ENCODE measurements at places on chromosomes 11 and 22.

GRCh38 chr11:35968386-35969088 is 24.7 kb downstream of the LDLRAD3 start:
- DNase-seq, result no peak

GRCh38 chr22:43481568-43482317 is 69.9 kb downstream of the MPPED1 start:
- DNase-seq, result no peak

GRCh38 chr11:119942583-119943297 is 195.2 kb downstream of the TRIM29 start:
- DNase-seq, result no peak

DNA sequence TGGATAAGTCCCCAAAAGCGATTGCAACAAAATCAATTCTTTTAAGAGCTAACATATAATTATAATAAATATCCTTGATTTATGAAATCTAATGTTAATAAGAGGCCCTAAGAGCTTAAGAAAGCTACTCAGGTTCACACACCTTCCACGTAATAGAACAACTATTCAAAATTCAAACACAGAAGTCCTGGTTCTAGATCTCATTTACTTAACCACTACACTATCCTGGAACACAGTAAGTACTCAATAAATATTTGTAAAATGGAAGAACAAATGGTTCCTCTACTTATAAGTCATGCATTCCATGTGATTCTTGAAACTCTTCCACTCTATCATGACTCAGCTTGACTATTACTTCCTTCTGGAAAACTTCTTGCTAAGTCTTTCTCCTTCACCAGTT is 268.2 kb downstream of the FAM181B start:
- no peak for DNase-seq

GRCh38 chr11:63556404-63557013 is 6.7 kb downstream of the PLAAT2 start:
- DNase-seq, result no peak

DNA sequence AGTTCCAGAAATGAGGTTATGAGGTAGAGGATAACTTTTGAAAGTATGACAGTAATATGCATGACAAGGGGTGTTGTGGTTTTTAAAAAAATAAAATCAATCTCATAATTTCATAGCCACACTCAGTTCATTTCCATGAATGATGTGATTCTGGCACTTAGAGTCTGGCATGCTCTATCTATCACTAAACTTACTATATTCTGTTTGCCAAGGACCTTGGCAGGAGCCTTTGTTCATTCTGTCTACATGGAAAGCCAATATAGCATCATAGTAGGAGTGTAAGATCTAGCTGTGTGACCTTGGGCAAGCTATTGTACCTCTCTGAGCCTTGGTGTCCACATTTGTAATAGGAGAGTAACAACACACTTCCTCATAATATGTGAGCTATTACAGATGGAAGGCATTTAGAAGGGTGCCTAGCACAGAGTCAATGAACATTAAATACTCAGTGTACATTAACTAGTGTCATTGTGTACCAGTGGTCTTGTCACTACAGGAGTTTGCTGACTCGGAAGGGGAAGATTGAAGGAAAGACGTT is 507.6 kb downstream of the SOX6 start:
- no peak for DNase-seq

- no peak for DNase-seq
These were observed 169.9 kb downstream of the KIF18A start for GRCh38 chr11:27938011-27938410.

GRCh38 chr22:19793661-19794310 is 33.2 kb downstream of the TBX1 start:
- DNase-seq, result no peak

GRCh38 chr11:72758690-72759389 is 6.6 kb upstream of the ARAP1 start:
- no peak for DNase-seq

GRCh38 chr11:59415111-59415510 is 11.1 kb downstream of the OR5A2 start:
- DNase-seq, result no peak

DNA sequence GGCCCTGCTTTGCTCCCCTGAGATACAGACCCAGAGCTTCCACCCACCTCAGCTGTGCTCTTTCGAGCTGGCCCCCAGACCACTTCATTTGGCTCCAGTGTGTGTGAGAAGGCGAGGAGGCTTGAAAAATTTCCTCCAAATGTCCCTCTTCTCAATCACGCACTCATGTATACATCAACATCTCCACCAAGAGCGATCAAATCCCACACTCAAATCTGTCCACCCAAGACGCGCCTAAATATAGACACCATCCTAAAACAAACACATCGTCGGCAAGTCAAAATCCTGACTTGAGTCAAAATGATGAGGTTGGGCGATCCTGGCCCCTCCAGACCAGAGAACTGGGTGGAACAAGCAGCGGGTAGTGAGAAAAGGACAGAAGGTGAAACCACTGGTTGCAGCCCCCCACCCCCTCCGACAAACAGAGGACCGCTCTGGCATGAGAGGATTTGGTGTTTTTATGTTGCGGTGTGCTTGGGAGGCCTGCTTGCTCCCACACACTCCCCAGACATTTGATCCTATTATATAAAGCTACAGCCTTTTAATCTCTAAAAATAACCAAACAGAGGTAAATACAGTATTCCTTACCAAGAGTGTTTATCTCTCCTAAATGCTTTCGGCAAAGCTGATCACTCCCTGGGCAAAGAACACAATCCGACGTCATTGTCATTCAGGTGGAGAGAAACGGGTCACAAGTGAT is 10.2 kb downstream of the MN1 start:
- DNase-seq, result no peak

DNA sequence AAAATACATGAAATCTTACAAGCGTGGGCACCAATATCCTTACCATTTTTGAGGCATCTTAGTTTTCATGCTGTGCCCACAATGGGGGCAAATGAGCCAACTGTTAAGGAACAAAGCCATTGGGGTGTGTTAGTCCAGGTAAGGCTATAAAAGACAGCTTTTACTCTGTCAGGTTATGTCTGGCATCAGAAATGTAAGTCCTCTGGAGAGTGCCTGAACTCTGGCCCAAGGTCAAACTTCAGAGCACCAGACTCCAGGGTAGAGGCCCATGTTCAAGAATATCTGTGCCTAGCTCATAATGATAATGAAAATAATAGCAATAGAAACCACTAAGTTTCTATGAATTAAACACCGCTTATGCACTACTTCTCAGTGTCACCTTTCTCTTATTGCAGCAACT is 105.5 kb downstream of the CSNK2A3 start:
- DNase-seq, result no peak

DNA sequence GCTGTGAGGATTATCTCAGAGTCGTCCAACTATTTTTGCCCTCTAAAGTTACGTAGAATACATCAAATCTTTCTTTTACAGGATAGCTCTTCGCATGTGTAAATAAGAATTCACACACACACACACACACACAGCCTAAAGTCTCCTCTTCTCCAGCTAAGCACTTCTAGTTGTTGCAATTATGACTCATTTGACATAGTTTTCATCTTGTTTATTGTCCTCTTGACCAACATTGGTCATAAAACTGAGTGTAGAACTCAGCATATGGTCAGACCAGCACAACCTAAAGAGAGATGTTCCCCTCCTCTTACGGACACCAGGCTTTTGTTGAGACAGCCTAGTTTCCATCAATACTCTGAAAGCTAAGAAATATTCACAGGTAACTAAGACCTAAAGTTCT is 234.2 kb downstream of the BLID start:
- no peak for DNase-seq

- DNase-seq, result no peak
These were observed 9.3 kb downstream of the SF3A1 start for GRCh38 chr22:30347255-30347892.

GRCh38 chr11:73982990-73983740 is 522 bp upstream of the UCP2 start:
- DNase-seq, result peak; percentile 80

- DNase-seq, result no peak
These were observed 16.1 kb upstream of the OR51M1 start for GRCh38 chr11:5367448-5368074.

GRCh38 chr22:21681566-21682370 is 16.0 kb downstream of the PPIL2 start:
- no peak for DNase-seq

- no peak for DNase-seq
These were observed 37.8 kb downstream of the GALNT18 start for GRCh38 chr11:11583801-11584529.

DNA sequence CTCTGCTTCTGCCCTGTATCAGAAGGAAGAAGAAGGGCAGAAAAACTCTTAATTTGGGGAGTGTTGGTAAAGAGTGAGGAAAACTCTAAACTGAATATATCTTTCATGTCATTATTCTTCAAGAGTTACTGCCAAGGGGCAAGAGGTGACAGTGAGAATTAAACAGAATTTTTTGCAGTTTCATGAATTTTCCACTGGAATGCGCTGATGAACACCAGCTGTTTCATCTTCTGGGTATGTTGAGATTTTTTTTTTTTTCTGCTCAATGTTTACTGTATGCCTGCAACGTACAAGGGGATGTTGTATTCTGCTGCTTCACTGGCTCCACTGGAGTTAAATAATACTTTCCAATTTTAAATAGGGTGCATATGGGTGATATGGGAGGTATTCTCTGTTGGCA is 117.8 kb downstream of the FAM76B start:
- no peak for DNase-seq

DNA sequence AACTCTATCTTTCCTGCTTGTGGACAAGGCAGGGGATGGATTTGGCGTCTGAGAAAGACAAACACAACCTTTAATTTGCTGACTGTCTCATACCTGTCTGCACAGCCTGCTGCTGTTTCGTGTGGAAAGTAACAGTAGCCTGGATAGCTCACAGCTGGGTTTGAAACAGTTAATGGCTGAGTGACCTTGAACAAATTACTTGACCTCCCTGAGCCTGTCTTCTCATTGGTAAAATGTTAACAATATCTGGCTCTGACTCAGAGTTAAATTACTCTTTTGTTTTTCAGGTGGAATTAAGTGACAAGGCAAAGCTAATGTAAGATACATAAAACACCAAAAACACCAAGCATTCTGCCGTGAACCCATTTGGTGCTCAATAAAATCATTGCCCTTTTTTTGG is 41.1 kb upstream of the ADA2 start:
- DNase-seq, result no peak

GRCh38 chr22:44621401-44622146 is 80.4 kb upstream of the PRR5 start:
- DNase-seq, result no peak

DNA sequence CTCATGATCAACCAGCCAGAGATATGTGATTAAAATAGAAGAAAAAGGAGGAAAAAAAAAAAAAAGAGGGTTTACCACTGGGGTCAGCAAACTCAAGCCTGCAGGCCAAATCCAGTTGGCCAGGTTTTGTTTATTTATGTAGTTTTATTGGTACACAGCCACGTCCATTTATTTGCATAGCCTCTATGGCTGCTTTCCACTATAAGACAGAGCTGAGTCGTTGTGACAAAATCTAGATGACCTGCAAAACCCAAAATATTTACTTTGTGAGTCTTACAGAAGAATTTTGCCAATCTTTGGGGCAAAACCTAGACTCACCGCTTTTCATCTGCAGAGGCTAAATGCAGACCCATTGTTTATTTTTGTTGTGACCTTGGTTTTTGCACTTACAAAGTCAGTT is 87.1 kb downstream of the TENM4 start:
- DNase-seq, result no peak

DNA sequence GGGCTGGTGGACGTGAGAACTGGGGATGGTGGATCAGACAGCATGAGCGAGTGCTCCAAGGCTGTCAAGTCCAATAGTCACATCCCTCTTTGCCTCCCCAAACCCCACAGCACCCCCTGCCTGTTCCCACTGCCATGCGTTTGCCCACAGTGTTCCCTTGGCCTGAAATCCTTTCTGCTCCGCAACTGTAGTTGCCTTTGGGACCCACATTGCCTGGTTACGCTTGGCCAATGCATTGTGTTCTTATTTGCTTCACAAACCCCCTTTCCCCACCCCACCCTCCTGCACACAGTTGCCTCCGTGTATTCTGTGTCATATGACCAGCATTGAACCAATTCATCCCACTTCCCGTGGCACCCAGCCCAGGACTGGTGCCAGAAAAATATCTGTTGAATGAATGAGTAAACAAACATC is 2.1 kb upstream of the KIAA0930 start:
- no peak for DNase-seq

- no peak for DNase-seq
These were observed 2.6 kb downstream of the TBC1D10A start for GRCh38 chr22:30324014-30324730.

DNA sequence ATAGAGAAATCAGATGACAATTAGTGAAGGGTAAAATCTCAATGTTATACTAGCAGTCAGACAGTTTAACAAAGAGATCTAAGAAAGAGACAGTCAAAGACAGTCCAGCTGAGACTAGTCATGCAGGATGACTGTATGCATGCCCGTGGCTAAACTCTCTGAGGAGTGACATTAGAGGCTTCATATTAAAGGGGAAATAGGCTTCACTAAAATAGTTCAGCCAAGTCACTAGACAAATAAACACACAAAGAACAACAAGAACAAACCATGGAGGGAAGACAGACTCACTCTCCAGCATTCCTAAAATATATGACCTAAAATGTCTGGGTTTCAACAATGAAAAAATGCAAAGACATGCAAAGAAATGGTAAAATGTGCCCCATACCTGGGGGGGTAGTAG is 18.6 kb upstream of the APLNR start:
- DNase-seq, result no peak

DNA sequence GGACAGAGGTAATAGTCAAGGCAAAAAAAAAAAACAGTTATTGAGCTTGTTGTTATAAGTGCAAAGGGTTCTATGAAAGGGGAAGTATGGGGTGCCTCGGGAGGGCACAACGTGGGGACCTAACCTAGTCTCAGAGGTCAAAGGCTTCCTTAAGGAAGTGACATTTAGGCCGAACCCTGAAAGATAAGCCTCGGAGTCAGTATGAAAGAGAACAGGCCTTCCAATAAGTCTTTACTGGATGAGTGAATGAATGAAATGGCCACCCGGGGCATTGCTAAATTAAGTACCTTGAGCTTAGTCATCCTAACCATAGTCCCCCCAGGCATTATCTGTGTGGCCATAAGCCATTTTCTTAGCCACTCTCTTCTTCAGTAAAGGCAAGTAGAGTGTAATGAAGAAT is 19.7 kb downstream of the FLI1 start:
- no peak for DNase-seq

- DNase-seq, result no peak
These were observed 46.9 kb upstream of the CEP126 start for GRCh38 chr11:101867951-101868350.

All from esophagus squamous epithelium (tissue), 5 donors.